Stimulated activated CD4-positive, alpha-beta T cell treated with anti-CD3 and anti-CD28 coated beads, Interleukin-1b, Interleukin-23, amount 100 ng/mL, for 4 hours (primary cell): ENCODE measurements at places on chromosomes 3 and 15.

DNA sequence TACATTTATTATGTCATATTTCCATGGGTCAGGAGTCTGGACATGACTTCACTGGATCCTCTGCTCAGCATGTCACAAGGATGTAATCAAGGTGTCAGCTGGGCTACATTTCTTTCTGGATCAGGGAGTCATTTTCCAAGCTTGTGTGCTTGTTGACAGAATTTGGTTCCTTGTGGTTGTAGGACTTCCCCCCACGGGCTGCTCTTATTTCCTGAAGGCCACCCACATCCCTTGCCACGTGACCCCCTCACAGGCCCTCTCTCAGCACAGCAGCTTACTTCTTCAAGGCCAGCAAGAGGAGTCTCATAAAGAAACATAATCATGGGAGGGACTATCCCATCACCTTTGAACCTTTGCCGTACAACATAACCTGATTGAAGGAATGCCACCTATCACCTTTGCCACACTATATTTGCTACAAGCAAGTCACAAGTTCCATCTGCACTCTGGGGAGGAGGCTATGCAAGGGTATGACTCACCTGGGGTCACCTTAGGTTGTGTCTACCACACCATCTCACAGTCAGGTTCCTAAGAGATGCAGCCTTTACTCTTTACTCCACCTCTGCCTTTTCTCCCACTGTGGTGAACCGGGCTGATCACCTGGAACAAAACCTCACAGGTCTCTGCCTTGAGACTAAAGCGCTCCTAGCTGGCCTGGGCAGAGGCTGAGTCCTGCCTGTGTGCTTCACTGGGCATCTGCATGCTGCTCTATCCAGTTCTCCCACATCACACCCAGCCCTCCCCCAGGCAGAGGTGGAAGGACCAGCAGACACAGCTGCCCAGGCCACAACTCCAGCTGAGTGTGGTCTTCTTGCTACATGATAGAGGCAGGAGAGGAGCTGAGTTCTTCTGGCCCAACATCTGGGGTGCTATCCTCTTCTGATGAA lies 13.5 kb downstream of the RAB6B start:
- DNase-seq: no peak

GRCh38 chr3:140434261-140434905 lies 243.5 kb upstream of the TRIM42 start:
- DNase-seq: no peak

DNA sequence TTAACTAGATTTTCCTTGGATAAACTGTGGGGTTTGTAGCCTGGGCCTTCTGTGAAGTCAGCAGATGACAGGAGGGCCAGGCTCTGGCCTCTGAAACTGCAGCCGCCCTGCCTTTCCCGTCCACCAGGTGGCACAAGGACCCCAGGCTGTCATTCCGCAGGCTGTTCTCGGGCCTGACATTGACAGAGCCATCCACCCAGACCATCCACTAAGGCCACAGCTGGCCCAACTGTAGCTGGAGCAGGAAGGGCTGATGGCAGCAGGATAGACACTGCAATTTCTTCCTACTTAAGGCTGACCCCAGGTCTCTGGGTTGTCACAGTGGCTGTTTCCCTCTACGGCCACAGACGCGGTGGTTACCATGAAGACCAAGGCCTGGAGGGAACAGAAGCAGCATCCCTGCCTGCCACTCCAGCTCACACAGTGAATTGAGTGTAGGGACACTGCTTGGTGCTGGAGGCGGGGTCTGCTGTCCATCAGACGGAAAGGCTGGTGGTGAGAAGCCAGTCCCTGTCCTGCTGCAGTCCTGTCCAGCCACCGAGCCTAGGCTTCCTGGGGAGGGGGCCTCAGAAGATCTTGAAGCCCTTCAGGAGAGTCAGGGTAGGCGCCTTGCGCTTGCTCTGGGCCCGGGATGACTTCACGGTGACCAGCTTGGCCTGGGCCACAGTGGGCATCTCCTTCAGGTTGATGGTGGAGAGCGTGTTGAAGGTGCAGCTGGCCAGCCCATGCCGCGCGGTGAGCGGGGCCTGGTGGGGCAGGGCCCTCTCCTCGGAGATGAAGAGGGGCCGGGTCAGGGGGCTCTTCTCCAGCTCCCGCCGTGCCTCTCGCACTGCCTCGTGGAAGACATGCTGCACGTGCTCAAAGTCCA lies 9.4 kb downstream of the SLC51B start:
- peak; percentile 27 for DNase-seq

- DNase-seq: no peak
These were observed 21.6 kb downstream of the NGRN start for GRCh38 chr15:90287101-90287500.

DNA sequence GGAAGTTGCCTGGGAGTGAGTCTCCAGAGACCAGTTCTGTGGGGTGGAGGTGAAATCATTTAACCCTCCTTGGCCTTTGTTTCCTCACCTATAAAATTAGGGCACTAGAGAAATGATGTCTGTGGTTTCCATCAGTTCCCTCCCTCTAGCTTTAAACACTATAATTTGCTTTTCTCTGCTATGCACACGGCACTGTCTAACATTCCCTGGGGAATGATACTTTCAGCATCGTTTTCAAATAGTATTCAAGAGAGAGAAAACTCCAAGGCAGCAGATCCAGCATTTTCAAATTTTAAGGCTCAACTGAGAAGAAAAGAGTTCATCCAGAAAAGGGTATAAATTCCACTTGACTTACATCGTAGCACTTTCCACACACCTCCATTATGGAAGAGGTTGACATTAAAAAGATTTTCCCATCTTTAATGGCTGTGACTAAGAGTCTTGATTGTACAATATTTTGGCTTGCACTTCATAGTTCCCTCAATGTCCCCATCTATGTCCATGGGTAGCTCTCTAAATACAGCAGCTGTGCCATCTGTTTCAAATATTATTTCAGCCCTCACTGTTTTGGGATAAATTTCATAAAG lies 137.7 kb upstream of the ZPLD1 start:
- DNase-seq: no peak
